GDM1 (cell line): ENCODE measurements at places on chromosomes 12 and 14.

DNA sequence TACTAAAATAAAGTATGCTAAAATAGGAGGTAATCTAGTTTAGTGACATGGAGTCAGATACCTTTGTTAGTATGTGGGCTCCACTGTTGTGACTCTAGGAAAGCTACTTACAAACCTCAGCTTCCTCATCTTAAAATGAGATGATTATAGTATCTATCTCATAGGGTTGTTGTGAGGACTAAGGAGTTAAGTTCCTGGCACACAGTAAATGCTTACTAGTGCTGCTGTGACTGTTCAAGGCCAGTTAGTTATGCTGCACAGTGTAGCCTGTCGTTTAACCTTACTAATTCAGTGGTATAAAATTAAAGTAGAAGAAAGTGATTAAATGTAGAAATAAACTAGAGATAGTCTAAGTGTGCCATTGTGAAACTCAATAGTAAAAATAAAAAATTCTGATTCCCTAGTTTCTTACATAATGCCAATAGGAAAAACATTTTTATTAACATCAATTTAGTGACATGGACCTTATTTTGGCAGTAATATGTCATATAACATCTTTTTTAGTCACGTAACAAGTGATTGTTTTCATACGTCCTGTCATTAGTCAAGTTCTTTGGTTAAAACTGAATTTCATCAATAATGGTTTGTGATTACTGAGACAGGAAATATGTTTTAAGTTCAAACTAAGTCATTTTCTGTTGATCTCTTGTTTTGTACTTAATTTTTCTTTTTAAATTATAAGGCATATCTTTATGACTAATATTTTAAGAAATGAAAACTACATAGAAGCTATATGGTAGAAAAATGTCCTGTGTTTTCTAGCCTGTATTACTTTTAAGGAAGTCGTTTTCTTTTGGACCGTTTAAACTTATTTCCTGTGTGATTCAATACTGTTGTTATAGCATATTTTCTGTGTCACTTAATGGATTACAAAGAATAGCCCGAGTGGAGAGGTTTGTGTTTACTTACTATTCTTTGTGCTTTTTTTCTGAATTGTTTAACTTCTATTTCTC lies 74.0 kb downstream of the PCNX1 start:
- DNase-seq, result no peak

- peak; percentile 12 for DNase-seq
Measured at GRCh38 chr12:50174971-50175715, 8.0 kb upstream of the CERS5 start.

DNA sequence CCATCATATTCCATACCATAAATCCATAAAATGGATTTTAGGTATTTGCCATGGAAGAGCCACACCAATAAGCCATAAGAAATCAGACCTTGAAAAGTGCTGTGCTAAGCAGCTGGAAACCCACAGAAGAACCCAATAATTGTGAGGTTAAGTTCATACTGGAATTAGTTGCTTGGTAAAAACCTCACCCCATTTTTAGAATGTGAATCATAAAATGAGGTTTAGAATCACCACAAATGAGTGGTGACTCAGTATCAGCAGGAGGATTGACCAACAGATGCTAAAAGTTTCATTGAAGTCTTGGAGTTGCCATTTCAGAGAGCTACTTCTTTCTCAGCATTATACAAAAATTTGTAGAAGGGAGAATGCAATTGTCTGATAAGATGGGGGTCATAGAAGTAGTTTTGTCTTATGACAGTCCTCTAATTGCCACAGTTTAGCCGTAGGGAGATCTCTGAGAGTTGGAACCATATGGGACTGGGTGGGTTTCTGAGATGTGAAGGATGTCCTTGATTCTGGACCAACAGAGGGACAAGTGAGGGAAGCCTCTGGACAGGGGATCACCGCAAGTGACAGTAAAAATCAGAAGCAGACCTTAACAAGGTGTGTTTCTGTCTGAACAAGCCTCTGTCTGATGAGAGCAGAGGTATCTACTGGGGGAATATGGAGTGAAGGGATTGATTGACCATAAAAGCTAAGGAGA lies 1.4 kb upstream of the STON2 start:
- no peak for DNase-seq

GRCh38 chr14:92564344-92565039 lies 50.9 kb downstream of the RIN3 start:
- peak; percentile 15 for DNase-seq

- peak; percentile 4 for DNase-seq
Measured at GRCh38 chr12:16939871-16940306, 333.9 kb upstream of the LMO3 start.

DNA sequence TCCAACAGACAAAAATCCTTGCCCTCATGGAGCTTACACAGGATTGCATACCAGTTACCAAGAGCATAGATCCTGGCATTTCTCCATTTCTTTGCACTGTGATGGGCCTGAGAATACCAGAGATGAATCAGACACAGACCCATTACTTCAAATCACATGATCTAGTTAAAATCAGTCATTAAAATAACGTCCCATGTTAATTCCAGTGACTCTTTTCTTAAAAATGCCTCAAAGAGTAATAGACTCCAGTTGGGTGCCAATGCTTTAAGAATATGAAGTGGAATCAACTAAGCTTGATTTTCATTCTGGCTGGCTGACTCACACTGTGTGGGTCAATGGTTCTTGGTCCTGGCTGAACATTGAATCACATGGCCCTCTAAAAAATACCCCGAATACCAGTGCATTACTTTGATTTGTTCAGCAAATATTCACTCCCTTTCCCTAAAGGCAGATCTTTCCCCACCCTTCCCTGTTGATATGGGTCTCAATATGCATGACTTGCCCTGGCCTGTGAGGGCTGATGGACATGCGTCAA lies 11.0 kb downstream of the ASB2 start:
- no peak for DNase-seq

- no peak for DNase-seq
Measured at GRCh38 chr14:91256661-91257060, 12.2 kb upstream of the GPR68 start.

GRCh38 chr14:47392326-47392725 lies 283.1 kb downstream of the MDGA2 start:
- no peak for DNase-seq

DNA sequence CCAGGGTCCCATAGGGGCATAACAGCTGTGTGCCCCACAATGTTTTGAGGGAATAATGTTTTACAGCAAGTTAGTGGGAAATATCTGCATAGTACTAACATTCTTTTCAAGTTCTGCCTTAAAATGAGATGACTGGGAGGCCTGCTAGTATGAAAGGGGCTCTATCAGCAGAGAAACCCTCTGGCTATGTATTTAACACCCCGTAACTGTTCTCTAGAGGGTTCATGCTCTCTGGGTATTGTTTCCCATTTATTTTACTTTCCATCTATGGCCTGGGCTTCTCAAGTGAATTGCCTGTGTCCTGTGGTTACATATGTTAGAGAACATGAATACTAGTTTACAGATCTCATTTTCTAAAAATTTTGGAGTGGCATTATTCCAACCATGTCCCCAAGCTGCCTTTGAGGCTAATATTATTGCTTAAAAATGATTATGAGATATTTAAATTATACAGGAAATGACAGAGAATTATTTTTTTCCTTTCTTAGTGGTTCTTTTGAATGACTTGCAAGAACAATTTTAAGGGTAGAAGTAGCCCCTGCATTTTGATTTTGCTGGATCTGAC lies 37.5 kb downstream of the GNG2 start:
- DNase-seq, result no peak

DNA sequence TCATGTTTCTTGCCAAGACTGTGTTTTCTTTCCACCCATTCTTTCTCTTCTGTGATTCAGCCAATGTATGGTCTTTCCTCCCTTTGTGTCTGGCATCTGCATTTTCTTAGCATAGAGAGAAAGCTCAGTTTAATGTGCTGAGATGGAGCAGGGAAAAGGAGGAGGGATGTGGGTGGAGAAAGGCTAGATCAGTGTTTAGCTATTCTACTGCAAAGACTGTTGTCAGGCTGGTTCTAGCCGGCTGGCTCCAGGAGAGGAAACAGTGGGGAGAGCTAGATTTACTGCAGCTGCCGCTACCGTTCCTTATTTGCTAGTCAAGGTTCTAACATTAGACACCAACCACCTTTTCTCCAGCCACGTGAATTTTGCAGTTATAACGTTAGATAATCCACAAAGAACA lies 5.2 kb upstream of the RIMKLB start:
- DNase-seq, result peak; percentile 78

GRCh38 chr12:41205070-41205709 lies 17.1 kb downstream of the PDZRN4 start:
- no peak for DNase-seq

DNA sequence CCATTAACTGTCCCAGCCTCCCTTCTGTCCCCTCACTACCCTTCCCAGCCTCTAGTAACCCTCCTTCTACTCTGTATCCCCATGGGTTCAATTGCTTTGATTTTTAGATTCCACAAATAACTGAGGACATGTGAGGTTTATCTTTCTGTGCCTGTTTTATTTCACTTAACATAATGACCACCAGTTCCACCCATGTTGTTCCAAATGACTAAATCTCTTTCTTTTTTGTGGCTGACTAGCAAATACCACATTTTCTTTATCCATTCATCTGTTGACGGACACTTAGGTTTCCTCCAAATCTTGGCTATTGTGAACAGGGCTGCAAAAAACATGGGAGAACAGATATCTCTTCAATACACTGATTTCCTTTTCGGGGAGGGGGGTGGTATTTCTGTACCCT lies 65.7 kb downstream of the PRKD1 start:
- DNase-seq, result no peak

- DNase-seq, result no peak
Measured at GRCh38 chr14:61593330-61593729, 102.0 kb upstream of the HIF1A start.
